ENCODE measurements at places on chromosomes 13 and 19.

DNA sequence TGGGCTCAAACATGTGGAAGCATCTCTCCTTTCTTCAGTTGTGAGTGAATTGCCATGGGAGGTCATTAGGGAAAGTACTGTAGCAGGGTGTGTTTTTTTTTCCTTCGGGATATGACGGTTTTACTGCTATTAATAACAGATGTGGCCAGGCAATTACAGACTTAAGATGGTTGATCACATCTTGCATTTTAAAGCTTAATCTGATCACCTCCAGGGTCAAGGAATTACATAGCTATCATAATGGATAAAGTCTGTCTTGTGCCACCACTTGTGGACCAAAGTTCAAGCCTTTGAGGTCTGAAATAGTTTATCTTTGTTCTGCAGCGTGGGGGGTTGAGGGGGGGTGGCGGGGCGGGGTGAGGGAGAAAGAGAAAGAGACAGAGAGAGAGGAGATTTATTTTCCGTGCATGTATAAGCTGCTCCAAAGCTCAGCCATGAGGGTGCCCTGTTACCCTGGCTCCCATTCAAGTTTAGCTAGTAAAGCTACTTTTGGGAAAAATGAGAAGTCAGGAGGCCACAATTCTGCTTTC lies 5.5 kb upstream of the SERP2 start:
- DNase-seq, result peak; percentile 37

DNA sequence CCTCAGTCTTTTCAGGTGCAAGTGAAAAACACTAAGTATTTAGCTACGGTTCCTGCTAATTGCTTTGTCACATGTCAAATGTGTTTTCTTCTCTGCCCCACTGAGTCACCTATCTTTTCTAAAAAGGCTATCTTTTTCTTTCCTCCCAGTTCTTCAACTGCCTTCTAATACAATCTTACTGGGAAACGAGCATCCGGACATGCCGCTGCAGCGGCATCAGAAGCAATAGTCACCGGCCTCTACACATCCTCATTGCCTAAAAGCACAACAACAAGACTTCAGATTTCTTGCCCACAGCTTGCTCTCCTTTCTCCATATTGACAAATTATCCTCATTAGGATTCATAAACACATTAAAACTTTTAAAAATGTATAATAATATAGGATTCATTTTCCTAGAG lies 1.2 kb downstream of the PCDH9 start:
- DNase-seq, result peak; percentile 26

DNA sequence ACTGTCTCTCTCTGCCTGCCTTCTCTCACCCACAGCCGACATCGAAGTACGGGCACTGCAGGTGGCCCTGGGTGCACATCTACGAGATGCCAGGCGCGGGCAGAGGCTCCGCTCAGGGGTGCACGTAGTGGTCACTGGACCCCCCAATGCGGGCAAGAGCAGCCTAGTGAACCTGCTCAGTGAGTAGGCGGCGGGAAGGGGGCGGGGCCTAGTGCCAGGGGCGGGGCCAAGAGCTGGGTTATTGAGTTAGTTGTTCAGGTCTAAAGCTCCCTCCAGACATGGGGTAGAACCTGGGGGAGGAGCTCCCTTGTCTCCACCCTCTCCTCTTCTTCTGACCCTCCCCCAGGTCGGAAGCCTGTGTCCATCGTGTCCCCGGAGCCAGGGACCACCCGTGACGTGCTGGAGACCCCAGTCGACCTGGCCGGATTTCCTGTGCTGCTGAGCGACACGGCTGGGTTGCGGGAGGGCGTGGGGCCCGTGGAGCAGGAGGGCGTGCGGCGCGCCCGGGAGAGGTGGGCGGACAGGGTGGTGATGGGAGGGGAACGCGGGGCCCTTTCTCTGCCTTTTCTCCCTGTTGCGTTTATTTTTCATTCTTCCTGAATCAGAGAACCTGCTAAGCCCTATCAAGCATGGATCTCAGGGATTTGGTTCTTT lies 1.9 kb downstream of the GTPBP3 start:
- no peak for DNase-seq

GRCh38 chr19:47190167-47190727 lies 40.8 kb downstream of the BBC3 start:
- peak; percentile 72 for DNase-seq

DNA sequence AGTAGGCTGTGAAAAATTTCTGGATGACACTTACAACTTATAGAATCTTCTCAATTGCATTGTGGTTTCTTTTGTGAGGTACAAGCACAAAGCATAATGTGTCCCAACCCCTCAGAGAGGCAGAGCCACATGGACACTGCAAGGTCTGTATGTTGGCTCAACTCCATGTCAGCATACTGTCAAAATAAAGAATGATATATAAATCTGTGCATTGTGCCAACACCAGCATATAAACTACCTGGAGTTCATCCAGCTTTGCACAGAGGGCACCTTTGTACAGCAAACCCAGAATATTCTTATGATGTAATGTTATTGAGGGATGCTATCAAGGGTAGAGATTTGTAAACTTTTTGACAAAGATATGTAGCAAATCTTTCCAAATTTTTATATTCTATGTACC lies 1065.8 kb upstream of the MIR17HG start:
- DNase-seq, result no peak

DNA sequence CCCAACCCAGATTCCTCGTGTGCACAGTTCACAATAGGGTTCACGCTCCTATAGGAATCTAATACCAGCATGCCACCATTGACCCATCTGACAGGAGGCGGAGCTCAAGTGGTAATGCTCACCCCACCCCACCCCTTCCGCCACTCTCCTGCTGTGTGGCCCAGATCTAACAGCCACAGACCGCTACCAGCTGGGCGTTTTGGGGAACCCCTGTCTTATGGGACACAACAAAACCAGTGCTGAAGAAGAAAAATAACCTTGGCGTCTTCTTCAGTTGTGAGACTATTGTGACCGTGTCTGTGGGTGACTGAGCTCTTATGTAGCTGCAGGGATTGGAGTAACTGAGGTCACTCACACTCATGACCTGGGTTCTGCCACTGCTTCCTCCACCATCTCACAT lies 5.2 kb upstream of the OR10H1 start:
- no peak for DNase-seq

DNA sequence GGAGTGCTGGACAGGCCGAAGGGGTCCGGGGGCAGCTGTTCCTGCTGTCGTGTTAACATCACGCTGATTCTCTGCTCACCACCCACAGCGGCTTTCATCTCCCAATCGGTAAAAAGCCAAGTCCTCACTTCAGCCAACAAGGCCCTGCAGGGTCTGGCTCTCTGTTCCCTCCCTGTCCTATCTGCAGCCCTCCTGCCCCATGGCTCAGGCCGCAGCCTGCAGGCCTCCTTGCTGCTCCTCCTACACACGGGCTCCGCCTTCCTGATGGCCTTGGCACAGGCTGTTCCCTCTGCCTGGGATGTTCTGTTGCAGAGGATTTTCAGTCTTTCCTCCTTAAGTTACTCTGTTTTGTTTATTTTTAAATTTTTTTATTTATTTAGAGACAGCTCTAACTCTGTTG lies 22.2 kb downstream of the FUZ start:
- DNase-seq, result no peak

DNA sequence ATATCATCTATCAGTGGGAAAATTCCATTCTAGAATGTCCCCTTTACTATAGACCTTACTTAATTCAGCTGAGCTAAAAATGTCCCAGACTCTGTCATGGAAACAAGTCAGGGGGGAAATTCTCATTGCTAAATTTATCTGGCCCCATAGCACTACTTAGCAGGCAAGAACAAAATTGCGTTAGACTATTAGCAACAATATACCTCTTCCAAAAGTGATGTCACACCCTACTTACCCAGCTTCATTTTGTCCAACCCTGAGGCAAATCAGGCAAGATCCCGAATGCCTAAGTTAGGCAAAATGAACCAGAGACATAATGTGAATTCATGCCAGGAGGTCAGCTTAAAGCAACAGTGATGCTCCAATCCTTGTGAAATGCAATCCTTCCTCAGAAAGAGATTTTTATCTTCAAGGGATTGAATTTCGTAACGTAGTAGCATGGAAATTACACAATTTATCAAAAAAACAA lies 93.7 kb downstream of the FRY start:
- no peak for DNase-seq

- DNase-seq, result peak; percentile 96
These were observed 13.2 kb upstream of the ASF1B start for GRCh38 chr19:14149509-14149994.

- DNase-seq, result no peak
These were observed 336.8 kb downstream of the DNAJC15 start for GRCh38 chr13:43360171-43360570.

- DNase-seq, result peak; percentile 56
These were observed 98.8 kb downstream of the CRYL1 start for GRCh38 chr13:20426766-20427448.

- no peak for DNase-seq
These were observed 699 bp downstream of the MEGF8 start for GRCh38 chr19:42325896-42326771.

GRCh38 chr13:108044954-108045353 lies 170.4 kb downstream of the LIG4 start:
- DNase-seq, result peak; percentile 34

GRCh38 chr19:4861147-4861546 lies 6.3 kb downstream of the PLIN3 start:
- no peak for DNase-seq

DNA sequence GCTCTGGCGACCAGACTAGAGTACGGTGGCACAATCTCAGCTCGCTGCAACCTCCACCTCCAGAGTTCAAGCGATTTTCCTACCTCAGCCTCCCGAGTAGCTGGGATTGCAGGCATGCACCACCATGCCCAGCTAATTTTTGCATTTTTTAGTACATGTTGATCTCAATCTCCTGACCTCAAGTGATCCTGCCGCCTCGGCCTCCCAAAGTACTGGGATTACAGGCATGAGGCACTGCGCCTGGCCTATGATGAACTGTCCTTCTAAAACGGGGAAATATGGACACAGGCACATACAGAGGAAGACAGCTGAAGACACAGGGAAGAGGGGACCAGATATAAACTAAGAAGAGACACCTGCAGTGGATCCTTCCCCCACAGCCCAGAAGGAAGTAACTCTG lies 12.7 kb downstream of the CLEC4M start:
- no peak for DNase-seq

- no peak for DNase-seq
These were observed 42.0 kb downstream of the DCLK1 start for GRCh38 chr13:36089130-36089647.

DNA sequence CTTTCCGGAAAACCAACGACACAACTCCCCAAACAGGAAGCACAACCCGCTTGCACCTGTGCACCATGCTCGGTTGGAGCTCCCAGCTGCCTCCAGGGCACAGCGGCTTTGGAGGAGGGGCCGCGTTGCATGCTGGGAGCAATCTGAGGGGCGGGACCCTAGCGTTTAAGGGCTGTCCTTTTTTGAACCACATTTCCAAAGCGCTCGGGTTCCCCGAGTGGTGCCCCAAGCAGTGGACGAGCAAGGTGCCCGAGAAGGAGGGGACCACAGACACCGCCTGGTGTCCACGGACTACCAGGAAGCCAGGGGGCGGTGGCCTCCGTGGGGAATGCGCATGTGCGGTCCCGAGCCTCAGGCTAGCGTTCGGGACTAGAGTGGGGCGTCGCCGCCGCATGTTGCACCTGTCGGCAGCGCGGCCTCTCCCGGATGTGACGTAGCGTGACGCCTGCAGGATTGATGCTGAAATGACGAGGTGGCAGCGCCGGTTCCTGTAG lies 11.9 kb upstream of the ZNF57 start:
- DNase-seq, result no peak

- no peak for DNase-seq
These were observed 67.8 kb downstream of the CEBPG start for GRCh38 chr19:33441277-33441699.

DNA sequence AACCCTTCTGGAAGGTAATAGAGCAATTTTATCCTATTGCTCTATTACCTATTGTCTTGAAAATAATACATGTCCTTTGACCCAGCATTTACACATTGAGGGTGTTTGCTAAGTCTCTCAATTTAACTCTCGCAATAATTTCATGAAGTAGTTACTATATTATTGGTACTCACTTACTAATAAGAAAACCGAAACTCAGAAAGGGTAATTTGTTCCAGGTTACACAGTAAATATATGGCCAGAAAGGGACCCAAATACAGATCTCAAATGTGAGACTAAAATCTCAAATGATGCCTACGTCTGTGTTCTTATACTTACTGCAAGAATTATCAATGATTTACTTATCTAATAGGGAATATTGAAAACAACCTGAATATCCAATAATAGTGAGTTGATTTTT lies 29.7 kb upstream of the FAM216B start:
- DNase-seq, result no peak

DNA sequence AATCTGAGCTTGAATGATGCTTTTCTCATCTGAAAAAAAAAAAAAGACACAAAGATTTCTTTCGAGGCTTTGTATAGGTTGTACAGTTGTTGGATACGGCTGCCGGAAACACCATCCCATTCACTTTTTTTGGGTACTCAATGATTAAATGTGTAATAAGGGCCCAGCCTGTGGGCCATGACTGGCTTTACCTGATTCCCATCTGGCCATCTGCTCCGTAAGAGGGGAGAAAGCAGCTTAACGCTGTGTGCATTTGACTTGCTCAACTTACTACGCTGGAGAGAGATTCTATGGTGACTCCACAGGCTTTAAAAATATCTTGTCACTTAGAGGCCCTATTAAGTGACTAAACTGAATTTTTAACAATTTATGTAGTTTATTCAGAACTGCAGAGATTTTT lies 731 bp downstream of the ZNF558 start:
- no peak for DNase-seq

DNA sequence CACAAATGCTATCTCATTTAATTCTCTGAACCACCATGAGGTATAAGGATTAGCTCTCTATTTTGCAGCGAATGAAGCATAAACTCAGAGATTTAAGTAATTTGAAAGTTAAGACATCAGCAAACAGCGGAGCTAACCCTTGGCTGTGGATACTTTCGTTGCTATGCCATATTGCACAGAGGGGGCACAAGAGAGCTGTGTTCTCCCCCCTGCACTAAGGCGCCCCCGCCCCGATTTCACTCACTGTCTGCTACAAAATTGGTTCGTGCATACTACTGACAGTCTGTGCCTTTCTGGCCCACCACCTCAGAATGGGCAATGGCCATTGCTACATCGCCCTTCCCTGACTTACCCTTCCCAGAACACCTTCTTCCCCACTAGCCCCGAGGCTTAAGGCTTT lies 105.7 kb upstream of the OBI1 start:
- DNase-seq, result no peak

GRCh38 chr19:51259348-51260245 lies 8.7 kb downstream of the SIGLECL1 start:
- DNase-seq, result peak; percentile 27

GRCh38 chr19:17560205-17560595 lies 4.8 kb downstream of the COLGALT1 start:
- no peak for DNase-seq

DNA sequence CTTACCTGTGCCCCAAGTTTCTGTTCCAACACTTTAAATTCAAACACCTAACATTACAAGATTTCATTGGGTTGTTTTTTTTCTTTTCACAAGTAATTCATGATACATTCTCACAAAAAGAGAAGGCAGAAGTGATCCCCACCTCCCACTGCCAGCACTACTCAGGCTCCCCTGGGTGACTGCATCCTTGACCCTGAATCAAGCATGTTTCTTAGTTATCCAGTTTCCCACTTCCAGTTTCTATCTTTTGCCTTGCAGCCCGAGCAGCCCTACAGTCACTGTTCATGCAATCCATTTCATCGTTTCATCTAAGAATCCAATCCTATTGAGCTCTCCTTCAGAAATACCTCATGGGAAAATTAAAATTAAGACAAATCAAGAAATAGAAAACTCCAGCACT lies 61.4 kb downstream of the RNASEH2B start:
- no peak for DNase-seq
